GM06990 (cell line): ENCODE measurements at places on chromosomes 7 and 10.

DNA sequence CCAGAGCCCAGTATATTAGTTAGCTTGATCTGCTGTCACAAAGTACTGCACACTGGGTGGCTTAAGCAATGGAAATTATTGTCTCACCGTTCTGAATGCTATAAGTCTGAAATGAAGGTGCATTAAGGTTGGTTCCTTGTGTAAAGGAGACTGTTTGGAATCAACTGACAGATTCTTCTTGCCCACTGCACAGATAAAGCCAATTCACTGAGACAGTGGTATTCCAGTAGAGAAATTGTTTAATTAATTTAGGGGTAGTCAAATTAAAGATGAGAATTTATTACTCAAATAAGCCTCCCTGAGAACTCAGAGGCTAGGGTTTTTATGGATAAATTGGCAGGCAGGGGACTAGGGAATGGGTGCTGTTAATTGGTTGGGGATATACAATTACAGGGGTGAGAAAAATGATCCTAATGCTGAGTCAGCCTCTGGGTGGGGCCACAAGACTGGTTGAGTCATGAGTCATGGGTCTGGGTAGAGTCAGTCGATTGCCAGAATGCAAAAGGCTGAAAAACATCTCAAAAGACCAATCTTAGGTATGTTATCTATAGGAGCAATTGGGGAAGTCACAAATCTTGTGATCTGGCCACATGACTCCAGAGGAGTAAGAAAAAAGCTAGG, 23.5 kb upstream of the SAMD9L start:
- DNase-seq = no peak

GRCh38 chr7:128867241-128867640, 4.6 kb downstream of the ATP6V1F start:
- DNase-seq = no peak

DNA sequence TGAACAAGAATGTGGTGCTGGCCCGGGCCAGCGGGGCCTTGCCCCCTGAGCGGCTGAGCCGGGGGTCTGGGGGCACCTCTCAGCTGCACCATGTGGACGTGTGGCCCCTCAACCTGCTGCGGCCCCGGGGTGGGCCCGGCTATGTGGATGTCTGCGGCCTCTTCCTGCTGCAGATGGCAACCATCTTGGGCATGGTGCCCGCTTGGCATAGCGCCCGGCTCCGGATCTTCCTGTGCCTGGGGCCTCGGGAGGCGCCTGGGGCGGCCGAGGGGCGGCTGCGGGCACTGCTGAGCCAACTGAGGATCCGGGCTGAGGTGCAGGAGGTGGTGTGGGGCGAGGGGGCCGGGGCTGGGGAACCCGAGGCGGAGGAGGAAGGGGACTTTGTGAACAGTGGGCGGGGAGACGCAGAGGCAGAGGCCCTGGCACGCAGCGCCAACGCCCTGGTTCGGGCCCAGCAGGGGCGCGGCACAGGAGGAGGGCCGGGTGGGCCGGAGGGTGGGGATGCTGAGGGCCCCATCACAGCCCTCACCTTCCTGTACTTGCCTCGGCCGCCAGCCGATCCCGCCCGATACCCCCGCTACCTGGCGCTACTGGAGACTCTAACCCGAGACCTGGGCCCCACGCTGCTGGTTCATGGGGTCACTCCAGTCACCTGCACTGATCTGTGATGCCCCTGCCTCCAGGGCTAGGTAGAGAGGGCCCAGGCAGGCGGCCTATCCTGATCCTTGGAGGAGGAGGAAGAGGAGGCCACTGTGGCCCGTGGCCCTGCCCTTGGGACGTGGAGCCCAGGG, 1.1 kb upstream of the TRIP6 start:
- no peak for DNase-seq

GRCh38 chr7:12296051-12296570, 85.0 kb downstream of the TMEM106B start:
- no peak for DNase-seq

DNA sequence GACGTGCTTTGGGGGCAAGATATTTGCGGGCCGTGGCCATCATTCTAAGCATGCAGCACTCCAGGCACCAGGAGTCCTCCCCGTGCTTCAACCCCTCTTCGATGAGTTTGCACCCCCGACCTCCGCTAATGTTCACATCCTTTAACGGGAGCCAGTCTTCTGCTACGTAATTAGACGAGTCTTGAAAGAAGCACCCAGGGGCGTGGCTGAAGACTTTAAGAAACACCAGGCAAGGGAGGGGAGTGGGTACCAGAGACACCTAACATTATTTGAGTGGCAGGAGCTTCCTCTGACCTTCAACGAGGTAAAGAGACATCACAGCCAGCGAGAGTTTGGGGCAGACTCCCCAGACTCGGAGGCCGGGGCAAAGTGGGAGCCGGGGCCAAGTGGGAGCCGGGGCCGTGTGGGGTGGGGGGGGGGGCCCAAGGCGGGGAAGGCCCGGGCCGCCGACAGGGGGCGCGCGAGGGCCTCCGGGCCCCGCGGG, 31.1 kb upstream of the TOMM7 start:
- no peak for DNase-seq

DNA sequence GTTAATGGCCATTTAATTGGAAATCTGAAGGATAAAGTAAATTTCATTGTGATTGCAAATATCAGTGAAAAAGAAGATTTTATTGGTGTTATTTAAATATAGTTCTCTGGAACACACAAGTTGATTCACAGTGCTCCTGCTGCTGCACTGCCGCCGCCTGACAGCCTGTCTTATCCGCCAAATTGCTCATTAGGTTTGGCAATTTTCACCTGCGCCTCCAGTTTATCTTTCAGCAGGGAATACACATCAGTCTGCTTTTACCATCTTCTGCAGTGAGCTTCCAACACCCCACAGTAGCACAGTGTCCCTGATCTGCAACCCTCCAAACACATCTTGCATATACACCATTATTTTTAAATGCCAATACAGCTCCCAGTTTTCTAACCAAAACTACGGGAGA, 308.3 kb downstream of the PARD3 start:
- DNase-seq = no peak

DNA sequence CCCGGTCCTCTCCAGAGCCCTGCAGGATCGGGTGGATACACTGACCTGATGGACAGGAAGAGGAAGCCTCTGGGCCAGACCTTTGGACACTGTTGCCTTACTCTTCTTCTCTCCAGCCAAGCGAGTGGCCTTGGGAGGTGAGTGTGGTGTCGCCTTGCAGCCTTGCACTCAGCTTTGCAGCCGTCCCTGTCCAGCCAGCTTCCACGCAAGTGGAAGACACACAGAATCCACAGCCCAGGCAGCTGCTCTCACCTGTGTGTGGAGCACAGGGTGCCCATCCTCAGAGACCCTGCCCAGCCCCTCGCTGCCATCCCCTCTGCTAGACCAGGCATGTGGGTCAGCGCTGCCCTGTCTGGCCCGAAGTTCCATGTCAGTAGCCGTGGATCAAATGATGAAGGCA, 239.1 kb downstream of the EBF3 start:
- DNase-seq = no peak

GRCh38 chr7:143397710-143398530, 10.7 kb downstream of the EPHA1 start:
- no peak for DNase-seq

GRCh38 chr7:98278408-98278807, 3.1 kb upstream of the BRI3 start:
- DNase-seq = no peak

DNA sequence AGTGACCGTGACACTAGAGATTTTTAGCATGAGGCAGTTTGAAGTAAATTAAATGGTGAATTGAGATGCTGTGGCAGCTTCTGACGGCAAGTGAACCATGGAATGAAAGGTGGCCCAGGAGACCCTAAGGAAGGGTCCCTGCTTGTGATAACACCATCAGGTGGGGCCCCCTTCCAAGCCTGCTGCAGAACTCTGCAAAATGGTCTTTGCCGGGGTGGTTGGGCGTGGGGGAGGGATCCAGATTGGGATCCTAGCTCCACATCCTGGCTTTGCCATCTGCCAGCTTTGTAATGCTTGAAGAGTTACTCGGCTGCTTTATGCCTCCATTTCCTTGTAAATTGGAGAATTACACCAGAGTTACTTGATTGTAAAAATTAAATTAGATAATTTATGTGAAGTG, 222.6 kb upstream of the NFE2L3 start:
- DNase-seq = no peak

GRCh38 chr7:27923642-27923980, 183.6 kb downstream of the TAX1BP1 start:
- no peak for DNase-seq

- no peak for DNase-seq
Observed at GRCh38 chr10:6212806-6213205, 10.1 kb downstream of the PFKFB3 start.

- DNase-seq = no peak
Observed at GRCh38 chr10:30831426-30831825, 200.2 kb downstream of the ZNF438 start.

DNA sequence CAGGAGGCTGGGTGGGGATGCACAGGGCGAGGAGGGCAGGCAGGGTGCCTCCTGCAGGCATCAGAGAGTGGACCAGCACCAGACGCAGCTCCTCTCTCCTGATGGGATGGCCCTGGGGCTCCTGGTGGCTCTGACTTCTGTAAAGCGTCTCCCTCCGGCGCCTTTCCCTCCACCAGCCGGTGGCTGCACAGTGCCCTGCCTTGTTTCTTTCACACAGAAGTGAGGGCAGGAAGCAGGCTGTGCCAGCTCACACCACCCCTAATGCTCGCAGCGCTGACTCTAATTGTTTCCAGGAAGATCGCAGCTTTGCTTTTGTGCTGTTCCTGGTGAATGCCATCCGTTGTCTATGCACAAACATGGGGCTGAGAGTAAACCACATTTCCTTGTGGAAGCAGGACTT, 152.3 kb upstream of the LANCL2 start:
- no peak for DNase-seq

- no peak for DNase-seq
Observed at GRCh38 chr10:3268025-3268424, 95.4 kb upstream of the PITRM1 start.

GRCh38 chr10:91042069-91042468, 121.2 kb upstream of the ANKRD1 start:
- no peak for DNase-seq

DNA sequence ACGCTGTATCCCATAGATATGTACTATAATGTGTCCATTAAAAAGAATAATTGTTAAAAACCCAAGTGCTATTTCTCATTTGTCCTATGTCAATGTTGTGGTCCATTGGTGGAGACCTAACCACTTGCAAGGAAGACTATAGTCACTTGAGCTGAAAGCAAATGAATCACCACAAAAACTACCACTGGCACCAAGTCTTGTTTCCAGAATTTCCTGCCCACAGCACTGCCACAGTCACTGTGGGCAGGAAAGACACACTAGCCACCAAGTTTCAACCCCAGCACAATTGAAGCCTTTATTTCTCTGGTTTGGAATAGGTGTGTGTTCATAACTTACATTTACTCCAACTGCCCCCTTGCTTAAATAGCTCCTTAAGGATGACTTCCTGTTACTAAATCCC, 12.4 kb downstream of the DIP2C start:
- DNase-seq = no peak
